Stimulated activated CD4-positive, alpha-beta T cell treated with anti-CD3 and anti-CD28 coated beads, Interleukin-12 subunit alpha, Interleukin-12 subunit beta, amount 100 ng/mL, for 48 hours (primary cell): ENCODE measurements at places on chromosomes 5 and 9.
A peak's percentile ranks its signal among the peaks of the same experiment; 100 is the strongest.

DNA sequence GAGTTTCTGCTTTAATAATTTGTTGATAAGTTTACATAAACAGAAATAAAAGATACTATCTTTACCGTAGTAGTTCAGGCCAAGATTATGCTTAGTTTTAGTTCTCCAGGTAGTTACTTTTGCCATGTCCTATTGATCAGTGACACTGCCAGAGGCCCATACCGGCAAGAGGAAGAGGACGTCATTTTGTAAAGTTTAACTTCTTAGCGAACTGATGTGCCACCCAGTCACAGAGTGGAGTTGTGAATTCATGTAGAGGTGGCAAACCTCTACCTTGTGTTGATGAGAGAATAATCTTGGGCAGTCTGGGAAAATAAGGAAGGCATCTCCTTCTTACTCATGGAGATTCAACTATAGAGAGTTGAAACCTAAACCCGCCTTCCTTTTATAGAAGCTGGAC lies 21.8 kb downstream of the RGMB start:
- no peak for DNase-seq

DNA sequence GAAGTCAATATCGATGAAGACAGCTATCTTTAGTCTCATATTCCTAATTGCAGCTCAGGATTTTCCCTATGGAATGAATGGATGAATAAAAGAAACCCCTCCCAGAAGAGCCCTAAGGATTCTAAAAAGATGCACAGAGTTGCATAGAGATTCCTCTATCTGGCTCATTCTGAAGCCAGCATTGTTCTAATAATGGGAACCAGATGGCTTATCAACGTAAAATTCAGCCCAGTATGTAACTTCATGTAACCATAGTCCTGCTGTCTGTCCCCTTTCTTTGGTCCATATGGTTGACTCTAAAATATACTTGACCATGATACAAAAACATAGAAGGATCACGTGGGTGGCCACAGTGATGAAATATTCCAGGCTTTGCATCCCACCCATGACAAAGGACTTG lies 508.6 kb downstream of the RASEF start:
- DNase-seq: no peak

GRCh38 chr9:129762985-129763926 lies 10.4 kb upstream of the PTGES start:
- no peak for DNase-seq

DNA sequence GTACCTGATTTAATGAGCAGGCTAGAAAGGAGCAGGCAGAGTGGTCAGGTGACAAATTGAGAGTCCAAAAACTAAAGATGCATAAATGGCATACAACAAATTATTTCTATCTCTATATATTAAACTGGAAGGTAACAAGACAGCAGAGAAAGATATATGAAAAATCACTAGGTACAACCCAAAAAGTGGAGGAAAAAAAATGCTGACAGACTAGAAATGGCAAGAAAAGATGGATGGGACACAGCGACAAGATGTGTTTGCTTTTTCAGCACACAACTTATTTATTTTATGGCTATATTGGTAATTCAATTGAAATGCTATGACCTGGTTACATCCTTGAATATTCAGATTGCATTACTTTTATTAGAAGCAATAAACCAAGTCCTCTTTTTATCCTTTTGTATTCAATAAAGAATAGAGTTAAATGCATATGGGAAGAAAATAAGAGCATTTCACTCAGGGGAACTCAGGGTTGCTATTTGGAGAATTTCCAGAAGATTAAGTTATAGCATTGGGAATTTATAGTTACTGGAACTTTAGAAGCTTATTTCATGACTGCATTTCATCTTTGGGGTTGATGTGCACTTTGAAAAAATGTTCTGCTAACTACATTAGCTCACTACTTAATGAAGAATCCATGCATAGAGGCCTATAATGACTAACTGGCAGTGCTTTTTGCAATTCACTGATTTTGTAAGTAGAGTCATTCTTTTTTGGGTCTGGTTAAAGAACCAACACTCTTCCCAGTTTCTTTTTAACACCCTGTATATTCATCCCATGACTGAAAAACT lies 566.6 kb upstream of the TUSC1 start:
- no peak for DNase-seq

DNA sequence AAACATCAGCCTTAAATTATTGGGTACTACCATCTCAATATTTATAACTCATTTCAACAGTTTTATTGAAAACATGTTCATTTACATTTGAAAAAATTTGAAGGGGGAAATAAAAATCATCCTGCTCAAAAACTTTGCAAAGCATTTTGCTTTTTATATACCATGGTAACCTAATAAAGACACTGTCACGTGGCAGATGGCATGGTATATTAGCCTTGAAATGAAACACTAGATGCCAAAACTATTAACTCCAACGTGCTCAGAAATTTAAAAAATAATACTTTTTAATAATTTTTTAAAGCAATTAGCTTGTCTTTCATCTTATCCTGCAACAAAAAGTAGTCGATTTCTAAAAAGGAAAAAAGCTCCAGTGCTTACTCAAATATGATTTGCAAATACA lies 88.6 kb upstream of the NFIB start:
- no peak for DNase-seq

- no peak for DNase-seq
Observed at GRCh38 chr5:107766439-107766838, 95.7 kb upstream of the EFNA5 start.

DNA sequence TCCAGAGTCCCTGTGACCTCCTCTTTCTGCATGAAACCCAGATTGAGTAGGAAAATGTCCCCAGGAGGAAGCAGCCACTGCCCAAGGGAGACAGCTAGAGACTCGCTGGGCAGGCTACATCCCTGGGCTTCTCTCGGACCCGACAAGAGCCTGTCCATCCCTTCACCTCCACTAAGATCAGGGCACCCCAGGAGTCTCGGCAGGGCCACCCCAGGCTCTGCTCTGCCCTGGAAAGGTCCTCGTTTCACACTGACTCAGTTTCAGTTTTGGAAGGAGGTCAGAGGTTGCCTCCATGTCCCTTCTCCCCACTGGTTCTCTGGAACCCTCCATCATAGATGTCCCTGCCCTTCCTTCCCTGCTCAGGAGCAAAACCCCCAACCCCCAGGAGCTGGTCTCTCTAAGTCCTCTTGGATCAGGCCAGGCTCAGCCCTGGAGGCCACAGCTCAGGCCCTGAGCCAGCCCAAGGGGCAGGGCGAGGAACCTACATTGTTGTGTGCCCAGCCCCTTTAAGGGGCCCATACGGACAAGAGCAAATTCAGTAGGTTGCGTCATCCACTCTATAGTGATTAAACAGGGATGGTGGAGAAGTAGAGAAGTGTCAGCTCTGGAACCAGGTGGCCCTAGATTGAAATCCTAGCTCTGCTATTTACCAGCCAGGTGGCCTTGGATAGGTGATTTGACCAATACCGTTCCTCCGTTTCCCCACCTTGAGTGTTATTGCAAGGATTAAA lies 37.4 kb downstream of the C9orf50 start:
- DNase-seq: no peak

GRCh38 chr5:62124266-62124665 lies 181.7 kb upstream of the KIF2A start:
- DNase-seq: no peak

DNA sequence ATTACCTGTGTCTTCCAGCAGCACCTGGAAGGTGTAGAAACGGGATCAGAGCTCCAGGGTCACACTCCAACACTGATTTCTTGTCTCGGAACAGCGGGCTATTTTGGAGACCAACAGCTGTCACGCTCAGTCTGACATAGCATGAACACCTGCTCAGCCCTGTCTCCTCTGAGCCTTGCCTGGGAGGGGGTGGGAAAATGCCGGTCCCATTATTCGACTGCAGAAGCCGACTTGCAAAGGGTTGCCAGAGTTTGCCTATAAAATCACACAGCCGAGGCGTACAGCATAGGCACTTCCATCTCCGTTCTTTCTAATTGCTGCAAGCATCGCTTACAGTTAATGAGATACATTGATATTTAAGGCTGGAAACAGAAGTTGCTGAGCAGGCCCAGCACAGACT lies 300.8 kb upstream of the MSX2 start:
- no peak for DNase-seq

GRCh38 chr5:172113036-172113435 lies 75.0 kb downstream of the STK10 start:
- peak; percentile 62 for DNase-seq
